ENCODE measurements at places on chromosomes 3 and 15. TPM values are rescaled to one million over a fixed set of nuclear protein-coding genes. Genes with fewer than 3 reads are reported as not detected.

IL12A gene
- 0.42 TPM for total RNA-seq

C3orf85 gene
- not detected for total RNA-seq

DNA sequence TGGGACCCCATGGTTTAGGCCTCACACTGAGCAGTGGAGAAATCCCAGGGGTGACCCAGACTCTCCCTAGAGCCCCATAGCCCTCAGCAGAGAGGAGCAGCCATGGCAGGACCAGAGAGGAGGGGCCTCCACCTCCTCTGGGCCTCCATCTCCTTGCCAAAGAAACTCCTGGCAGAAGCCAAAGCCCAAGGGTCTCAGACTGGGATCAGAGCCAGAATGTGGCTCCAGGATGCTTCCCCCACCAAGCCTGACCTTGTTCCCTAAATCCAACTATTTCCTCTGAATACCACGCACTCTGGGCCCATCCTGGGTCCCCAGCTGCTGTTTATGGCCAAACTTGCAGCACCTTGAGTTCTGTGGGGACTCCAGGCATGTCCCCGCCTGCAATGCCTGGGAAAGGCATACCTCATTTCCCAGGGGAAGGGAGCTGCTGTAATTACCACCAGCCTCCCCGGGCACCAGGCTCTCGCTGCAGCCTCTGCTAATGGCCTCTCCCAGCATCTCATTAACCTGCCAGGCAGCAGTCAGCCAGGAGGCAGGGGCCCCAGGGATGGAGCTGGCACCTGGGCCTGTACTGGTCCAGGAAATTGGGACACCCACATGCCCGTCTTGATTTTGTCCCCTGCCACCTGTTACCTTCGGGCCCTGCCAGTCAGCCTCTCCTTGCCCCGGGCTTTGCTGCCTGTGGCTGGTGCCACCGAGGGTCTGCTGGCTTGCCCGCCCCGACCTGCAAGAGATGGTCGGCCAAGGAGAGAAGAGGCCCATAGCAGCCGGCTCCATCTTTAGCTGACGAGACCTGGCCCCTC, 4.6 kb downstream of the CCDC9B start:
- no peak for ATAC-seq

DNA sequence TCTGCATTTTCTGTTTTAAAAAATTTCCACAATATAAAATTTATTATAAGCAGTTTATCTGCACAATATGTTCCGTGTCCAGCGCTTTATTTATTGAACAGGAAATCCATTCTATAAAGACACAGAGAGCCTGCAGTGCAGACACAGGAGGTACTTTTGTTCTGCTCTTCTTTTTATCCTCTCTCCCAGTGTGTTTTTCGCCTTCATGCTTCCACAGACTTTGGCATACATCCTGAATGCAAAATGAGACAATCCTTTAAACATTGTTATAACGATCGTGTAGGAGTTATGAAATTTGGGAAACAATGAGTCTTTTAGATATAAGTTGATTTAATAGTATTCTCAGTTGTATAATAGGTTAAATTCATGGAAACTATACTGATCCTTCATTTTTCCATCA, 749.2 kb downstream of the NAALADL2 start:
- ATAC-seq: no peak

DNA sequence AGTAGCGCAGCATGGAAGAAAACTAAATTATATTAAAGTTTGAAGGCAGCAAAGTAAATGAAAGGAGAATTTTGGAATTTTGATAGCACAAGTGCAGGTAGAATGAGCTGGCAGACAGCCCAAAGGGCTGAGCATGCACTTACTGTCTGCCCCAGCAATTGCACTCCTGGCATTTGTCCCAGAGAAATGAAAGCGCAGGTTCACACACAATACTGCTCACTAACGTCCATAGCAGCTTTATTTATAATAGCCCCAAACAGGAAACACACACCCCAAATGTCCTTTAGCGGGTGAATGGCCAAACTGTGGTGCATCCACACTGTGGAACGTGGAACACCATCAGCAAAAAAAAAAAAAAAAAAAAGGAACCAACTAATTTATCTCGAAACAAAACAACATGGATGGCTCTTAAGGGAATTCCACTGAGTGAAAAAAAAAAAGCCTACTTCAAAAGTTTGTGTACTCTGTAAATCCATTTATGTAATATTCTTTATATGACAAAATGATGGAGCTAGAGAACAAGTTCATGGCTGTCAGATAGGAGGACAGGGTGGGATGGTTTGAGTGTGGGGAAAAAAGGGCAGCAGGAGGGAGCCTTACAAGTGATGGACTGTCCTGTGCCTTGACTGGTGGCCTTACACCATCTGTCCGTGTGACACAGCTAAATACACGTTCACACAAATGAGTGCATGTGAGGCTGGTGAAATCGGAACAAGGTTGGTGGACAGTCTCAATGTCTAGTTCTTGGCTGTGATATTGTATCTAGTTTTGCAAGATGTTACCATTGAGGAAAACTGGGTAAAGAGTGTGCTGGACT, 6.0 kb upstream of the TM2D3 start:
- no peak for ATAC-seq
